ENCODE measurements at places on chromosomes 5 and 9. TPM values are rescaled to one million over a fixed set of nuclear protein-coding genes. Genes with fewer than 3 reads are reported as not detected.

DNA sequence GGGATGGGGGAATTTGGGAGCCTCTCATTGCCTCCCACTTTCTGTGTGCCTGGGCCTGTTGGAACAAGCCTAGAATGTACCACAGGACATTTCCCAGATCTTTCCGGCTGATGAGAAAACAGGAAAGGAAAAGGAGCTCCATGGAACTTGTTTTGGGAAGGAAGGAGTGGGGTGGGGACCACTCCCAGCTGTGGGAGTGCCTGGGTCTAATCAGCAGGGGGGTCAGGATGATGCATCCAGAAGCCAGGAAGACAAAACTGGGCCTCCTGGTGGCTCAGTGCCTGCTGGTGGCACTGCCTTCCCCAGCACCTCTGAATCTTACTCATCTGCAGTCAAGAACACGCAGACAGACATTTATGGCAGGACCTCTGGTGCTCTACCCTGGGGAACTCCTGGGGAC, 2.8 kb downstream of the SMIM33 start:
- H3K27me3 ChIP-seq, result no peaks in the 10 kb centered on the region
- H3K27ac ChIP-seq, result no peak overlapping the region
- H3K4me1 ChIP-seq, result peaks cover 9% of the 10 kb centered on the region
- H3K36me3 ChIP-seq, result no peaks in the 10 kb centered on the region

Gene PCDHA1
- total RNA-seq, result not detected

- H3K4me1 ChIP-seq, result no peaks in the 10 kb centered on the region
- no peak overlapping the region for H3K4me3 ChIP-seq
- no peak overlapping the region for H3K27ac ChIP-seq
- H3K36me3 ChIP-seq, result no peaks in the 10 kb centered on the region
- no peaks in the 10 kb centered on the region for H3K27me3 ChIP-seq
These were observed 92.7 kb downstream of the COL5A1 start for GRCh38 chr9:134734270-134734669.

Gene LHX3
- not detected for total RNA-seq

- no peaks in the 10 kb centered on the region for H3K27me3 ChIP-seq
- no peaks in the 10 kb centered on the region for H3K36me3 ChIP-seq
- H3K4me1 ChIP-seq, result peaks cover 21% of the 10 kb centered on the region
- DNase-seq, result no peak
- peak overlapping the region; percentile 49 for H3K27ac ChIP-seq
- H3K4me3 ChIP-seq, result no peak overlapping the region
These were observed 38.0 kb downstream of the CREBRF start for GRCh38 chr5:173094012-173094661.

All from HCT116 (cell line).